Activated CD8-positive, alpha-beta memory T cell treated with anti-CD3 and anti-CD28 coated beads for 4 hours (primary cell): ENCODE measurements at places on chromosomes 4 and X.

- no peak for DNase-seq
Measured at GRCh38 chrX:86348669-86349068, 200.4 kb downstream of the DACH2 start.

DNA sequence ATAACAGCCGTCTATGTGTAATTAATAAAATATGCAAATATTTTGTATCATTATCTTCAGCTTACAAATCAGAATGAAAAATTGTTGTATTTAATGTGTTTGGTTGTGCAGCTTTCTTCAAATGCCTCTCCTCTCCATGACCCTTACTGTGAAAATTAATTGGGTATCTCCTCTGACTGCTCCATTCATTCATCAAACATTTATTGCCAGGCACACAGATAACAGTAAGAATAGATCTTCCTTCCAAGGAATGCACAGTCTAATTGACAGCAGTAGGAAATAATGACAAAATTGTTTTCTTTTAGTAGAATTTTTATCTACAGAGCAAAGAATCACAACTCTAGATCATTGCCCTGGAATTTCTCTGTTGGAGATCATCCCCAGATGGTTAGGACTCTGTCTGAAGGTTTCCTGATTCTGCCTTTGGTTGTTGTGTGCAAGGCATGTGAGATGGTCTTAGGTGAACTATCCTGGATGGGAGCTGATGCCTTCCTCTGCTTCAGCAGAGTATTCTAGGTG is 395.0 kb upstream of the FAT1 start:
- DNase-seq = no peak

DNA sequence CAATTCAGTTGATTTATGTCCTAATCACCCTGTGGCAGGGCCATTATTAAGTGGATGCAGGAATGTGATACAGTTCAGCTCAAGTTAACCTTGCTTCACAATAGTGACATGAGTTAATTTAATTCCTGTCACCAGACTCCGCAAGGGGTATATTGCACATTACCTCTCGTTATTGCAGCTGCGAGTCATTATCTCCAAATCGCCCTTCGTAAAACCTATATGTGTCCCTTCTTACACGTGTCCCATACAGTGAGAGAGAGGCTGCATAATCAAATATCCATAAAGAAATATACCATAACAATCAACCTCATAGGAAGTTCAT is 369.9 kb upstream of the ANXA10 start:
- no peak for DNase-seq

DNA sequence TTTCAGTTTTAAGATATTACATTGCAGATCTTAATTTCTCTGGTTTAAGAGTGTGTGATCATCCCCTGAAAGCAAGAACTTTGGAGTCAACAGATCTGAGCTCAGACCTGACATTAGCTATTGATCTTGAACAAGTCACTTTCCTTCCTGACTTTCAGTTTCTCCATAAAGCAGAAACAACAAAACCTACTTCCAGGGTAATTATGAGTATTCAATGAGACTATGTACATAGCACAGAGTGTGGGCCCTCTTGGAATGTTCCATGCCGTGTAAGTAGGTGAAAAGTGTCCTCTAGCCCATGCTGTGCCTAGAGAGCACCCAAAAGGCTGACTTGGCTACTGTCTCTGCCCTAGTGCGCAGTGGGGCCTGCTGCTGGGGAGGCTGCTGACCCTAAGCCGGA is 188.0 kb upstream of the RPL34 start:
- no peak for DNase-seq
